ENCODE measurements at places on chromosomes 4 and X.

- DNase-seq, result no peak
These were observed 219.2 kb downstream of the MAML3 start for GRCh38 chr4:139934708-139935195.

DNA sequence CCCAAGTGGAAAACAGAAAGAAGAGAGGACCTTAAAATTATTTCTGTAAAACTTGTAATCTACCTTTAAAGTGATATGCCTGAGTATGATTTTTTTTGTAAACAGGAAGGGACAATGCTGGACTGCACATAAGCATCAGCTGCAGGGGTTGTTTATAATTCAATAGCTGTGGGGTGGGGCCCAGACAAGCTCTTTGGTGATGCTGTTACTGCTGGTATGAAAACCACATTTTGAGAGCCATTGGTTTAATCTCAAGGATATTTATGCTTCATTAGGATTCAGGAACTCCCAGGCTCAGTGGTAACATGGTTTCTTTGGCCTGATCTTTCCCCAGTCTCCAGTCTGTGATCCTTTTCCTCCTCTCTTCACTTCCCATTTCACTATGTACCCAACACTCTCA is 34.3 kb upstream of the GRPR start:
- no peak for DNase-seq

DNA sequence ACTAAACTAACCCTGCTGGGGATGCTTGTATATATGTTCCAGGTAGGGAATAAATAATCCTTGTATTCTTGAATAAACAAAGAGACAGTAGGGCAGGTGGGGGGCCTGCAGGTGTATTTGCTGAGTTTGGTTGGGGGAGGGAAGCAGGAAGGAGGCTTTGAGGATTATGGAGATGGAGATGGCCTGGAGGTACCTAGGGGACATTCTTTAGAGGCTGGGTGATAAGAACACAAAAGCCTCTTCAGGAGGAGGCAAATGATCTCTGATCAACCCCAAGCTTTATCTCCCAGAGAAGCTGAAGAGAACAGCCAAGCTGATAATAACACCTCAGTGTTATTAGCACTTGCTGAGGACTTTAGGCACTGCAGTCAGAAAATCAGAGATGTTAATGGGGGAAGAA is 187.7 kb downstream of the MGST2 start:
- no peak for DNase-seq

- no peak for DNase-seq
These were observed 187.8 kb downstream of the FRAS1 start for GRCh38 chr4:78244705-78245485.

- no peak for DNase-seq
These were observed 148.2 kb upstream of the RPS6KA3 start for GRCh38 chrX:20414762-20415445.

DNA sequence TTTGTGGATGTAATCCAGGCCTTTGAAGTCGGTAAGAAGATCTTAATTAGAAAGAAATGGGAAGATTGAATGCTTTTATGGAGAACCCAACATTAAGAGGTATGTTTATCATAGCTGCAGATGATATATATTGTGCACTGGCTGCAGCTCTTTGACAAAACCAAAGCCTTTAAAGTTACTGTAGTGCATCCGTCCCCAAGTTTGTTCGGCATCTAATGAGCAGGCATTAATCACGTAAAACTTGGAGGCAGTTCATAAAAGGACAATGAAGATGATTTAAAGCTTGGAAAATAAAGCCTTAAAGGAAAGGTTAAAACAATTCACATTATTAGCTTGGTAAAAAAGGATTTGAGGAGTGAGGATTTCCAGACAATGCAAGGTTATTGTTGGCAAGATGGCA is 150.8 kb upstream of the ARX start:
- DNase-seq, result no peak

- no peak for DNase-seq
These were observed 21.4 kb downstream of the SH3RF1 start for GRCh38 chr4:169249214-169249973.

- DNase-seq, result no peak
These were observed 31.2 kb downstream of the RNF175 start for GRCh38 chr4:153728660-153729059.

DNA sequence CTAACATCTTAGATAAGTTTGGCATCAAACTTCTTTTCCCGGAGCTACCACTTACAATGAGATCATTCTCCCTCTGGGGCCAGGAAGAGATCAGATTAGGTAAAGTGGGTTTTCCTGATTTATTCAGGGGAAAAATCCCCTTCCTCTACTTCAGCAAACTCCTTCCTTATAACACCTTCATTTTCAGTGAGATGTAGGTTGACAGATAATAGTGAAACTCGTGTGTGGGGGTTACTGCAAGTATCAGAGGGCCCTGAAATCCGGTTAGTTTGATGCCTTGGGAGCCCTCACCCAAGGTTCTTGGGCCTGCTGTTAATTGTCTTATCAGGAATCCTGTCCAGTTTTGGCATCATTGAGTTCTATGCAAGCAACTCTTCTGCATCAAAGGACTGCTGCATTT is 10.8 kb downstream of the FTHL17 start:
- DNase-seq, result no peak

- no peak for DNase-seq
These were observed 14.0 kb upstream of the SHROOM4 start for GRCh38 chrX:50827996-50828395.

DNA sequence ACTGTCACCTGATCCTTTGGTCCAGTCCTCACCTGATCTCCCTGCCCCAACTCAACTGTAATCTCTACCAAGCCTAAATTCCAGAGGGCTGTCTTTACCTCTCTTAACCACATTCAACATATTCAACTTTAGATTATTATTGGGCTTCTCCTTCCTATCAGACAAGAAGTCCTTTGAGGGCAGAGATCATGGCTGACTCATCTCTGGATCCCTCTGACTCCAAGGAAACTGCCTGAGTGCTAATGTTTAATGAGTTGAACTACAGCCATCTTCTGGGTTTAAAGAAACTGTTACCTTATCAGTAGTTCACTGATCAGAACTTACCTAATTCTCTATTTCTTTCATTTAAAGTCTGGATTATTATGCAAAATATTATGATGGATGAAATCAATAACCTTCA is 135.7 kb downstream of the GPC3 start:
- DNase-seq, result no peak

DNA sequence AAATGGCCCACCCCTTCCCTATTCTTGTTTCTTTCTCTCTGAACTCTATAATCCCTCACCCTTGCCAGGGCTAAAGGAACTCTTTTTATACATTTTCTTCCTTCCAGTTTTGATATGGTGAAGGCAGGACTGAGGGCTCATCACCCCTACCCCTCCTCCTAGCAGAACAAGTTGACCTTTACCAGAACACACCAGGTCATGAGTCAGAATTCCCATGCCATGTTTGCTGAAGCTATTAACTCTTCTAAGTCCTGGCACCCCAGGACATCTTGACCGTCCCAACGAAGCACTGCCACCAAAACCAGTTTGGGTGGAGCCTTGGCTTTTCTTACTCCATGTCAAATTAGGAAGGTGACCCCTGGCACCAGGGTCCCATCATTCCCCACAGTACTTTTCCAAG is 57.5 kb upstream of the DYNLT3 start:
- no peak for DNase-seq

GRCh38 chr4:6071959-6072720 is 53.9 kb upstream of the C4orf50 start:
- no peak for DNase-seq

GRCh38 chr4:65007841-65008439 is 598.7 kb upstream of the TECRL start:
- no peak for DNase-seq

DNA sequence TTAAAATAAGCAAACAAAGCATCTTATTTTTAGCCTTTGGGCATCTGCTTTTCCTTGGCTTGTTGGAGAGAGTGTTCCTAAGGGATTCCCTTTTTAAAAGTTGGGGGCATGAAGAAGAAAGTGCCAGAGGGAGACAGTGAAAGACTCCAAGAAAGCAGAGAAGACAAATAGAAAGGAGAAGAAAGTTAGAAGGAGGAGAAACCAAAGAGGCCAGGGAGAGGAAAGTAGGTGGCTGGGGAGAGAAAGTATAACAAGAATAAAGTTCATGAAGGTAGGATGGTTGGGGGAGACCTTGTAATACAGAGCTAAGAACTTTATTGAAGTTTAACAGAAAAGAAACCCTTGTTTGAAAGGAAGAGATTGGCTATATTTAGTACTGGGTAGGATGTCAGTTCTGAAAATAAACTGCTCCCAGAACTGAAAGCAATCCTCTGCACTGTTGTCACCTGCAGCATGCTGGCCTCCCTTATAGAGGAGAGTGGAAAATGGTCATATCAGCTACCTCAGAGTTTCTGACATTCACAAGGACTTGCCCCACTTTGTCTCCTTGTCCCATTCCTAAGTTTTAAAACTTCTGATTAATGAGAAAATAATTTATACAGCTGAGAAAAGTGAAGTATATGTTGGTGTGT is 125.3 kb upstream of the VAMP7 start:
- DNase-seq, result no peak

GRCh38 chr4:110637408-110638088 is 14.7 kb upstream of the PITX2 start:
- DNase-seq, result no peak

DNA sequence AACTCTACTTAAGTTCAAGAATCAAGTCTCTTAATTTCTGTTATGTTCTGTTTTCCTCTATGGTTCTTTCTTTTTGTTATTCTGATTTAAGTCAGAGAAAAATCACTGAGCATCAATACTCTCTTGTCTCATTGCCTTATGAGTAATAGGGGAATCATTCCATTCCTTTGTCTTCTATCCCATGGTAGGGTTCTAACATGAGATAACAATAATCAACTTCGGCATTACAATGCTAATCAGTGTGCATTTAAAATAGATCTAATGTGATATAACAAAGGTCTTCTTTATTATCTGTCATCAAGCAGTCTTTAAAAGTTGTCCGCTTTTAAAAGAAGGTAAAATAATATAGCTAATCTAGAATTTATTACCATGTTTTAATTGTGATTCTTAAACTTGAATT is 446.9 kb downstream of the IL15 start:
- DNase-seq, result no peak

- no peak for DNase-seq
These were observed at the start of gene ABCG2 for GRCh38 chr4:88158489-88159228. Gene ABCG2 (minus strand): TSS chr4:88158639. CDS start chr4:88139995, 18,644 bp downstream.

DNA sequence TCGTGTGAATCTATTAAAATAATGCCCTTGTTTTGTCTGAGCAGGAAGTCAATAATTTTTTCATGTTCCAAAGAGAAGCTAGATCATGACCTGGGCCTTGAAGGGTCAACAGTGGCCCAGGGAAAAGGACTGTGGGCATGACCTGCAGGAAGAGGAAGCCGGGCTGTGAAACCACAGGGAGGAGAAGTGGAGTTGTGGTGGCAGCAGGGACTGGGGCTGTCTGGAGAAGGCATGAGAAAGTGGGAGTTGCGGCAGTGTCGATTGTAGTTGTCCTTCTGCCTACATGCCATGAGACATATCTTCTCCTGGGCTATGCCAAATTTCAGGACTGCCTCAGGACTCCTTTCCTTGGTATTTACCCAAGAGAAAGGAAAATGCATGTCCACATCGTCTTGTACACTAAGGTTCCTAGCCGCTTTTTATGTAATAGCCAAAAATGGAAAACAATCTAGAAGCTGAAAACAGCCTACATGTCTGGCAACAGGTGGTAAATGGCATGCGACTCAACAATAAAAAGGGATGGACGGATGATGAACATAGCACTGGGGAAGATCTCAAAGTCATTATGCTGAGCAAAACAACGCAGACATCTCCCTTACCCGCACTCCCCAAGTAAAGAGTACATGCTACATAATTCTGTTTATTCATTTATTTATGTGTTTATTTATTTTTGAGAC is 13.6 kb upstream of the PTTG2 start:
- no peak for DNase-seq

DNA sequence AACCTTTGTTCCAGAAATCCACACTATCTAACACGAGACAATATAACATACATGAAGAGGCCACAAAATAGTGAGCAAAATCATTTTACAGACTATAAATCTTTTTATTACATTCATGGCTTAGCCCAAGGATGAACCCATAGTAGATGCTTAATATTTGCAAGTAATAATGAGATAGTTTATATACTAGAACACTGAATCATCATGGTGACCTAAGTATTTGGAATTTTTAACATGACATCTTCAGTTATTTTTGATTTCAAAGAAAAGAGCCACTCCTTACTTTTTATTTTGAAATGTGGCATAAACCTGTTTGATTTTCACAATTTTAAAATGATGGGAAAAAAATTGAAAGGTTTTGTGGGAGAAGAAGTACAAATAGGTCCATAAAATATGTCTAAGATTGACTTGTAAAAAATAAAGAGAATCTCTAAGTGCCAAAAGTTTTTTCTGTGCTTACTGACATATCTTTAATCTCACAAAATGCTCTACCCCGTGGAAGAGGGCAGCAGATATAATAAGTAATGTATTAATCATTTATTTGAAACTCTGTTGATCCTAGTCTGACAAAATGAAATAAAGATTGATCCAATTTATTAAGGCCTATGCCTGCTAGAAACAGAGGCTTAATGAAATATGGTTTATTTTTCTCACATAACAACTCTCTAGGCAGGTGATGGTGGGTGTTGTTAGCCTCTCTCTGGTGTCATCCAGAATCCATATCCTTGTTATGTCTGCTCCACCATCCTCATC is 224.5 kb upstream of the CENPE start:
- DNase-seq, result no peak

- no peak for DNase-seq
These were observed 664.0 kb upstream of the IGFBP7 start for GRCh38 chr4:57774171-57774570.

DNA sequence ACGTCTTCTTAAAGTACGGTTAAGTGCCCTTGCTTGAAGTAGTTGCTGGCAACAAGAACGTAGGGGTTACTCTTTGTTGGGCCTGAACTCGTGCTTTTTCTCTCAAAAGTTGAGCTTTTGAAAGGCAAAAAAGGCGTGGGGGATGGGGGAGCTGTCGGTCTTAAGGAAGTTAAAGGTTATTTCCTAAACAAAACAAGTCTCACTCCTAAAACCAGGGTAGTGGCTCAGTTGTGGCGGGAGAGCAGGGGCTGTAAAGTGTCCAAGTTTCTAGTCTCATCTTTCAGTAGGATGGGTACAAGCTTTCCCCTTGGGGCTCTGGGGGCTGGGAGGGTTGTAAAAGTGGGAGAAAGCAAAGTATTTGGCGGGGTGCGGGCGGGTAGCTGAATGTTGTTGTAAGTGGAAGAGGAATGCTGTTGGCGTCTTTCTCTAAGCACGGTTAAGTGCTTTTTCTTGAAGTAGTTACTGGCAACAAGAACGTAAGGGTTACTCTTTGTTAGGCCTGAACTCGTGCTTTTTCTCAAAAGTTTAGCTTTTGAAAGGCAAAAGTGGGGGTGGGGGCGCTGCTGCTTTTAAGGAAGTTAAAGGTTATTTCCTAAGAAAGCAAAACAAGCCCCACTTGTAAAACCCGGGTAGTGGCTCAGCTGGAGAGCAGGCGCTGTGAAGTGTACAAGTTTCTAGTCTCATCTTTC is 904 bp upstream of the WDR1 start:
- no peak for DNase-seq

GRCh38 chr4:121679267-121679666 is 17.5 kb downstream of the ANXA5 start:
- no peak for DNase-seq

GRCh38 chr4:150648123-150648522 is 66.2 kb downstream of the MAB21L2 start:
- DNase-seq, result no peak

GRCh38 chrX:23228950-23229448 is 105.7 kb upstream of the PTCHD1 start:
- DNase-seq, result no peak

Data from stimulated activated CD4-positive, alpha-beta T cell treated with anti-CD3 and anti-CD28 coated beads, TNF-alpha, amount 100 ng/mL, for 24 hours (primary cell).